NCI-H1417 treated with DMSO at 0.1 percent for 48 hours (cell line): ENCODE measurements at places on chromosomes 6 and 20.

- DNase-seq, result no peak
Measured at GRCh38 chr6:43782764-43783513, 12.9 kb downstream of the VEGFA start.

DNA sequence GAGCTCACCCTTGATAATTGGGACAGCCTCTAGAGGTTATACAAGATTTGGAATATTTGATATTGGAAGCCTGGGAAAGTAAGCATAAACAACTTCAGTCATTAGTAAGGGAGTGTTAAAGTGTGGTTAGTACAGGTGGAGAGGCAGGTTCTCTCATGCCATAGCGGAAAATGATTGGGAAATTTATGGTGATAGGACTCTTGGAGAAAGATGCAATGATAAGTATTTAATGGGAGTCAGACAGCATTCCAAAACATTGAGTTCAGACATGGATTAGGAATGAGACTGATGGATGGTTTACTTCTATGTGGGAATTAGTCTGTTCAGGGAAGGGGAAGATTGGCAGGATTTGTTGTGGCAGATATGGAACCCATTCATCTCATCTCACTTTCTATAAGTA, 152.7 kb downstream of the MCHR2 start:
- DNase-seq, result no peak

DNA sequence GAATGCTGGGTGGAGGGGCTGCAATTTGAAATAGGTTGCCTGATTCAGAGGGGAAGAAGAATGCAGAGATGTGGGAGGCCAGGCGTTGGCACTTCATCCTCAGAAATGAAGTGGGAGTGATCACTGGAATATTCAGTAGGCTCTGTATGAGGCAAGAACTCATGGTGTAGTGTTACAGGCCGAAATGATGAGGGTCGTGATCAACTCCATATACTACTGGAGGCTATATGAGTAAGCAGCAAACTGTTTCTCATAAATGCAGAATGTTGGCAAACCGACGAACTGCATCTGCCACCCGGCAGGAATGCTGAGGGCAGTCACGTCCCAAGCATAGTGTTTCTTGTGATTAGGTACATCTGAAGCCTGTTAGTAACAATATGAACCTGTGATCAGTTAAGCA, 12.7 kb downstream of the KCNS1 start:
- DNase-seq, result no peak

DNA sequence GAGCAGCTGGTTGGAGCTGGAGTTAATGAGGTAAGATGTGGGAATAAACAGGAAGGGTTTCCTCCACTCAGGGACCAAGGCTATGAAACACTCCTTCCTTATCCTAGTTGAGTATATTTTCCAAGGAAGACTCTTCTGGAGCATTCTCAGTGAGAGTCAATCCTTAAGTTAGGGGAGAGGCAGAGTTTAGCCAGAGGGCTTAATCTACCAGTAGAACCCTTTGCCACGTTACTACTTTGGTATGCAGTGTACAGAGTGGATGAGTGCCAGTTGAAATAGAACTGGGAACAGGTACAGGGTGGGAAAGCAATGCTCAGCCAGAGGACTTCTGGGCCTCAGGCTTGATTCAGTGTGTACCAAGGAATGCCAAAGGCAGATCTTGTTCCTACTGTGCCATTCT, 114.3 kb downstream of the UBE3D start:
- DNase-seq, result no peak

DNA sequence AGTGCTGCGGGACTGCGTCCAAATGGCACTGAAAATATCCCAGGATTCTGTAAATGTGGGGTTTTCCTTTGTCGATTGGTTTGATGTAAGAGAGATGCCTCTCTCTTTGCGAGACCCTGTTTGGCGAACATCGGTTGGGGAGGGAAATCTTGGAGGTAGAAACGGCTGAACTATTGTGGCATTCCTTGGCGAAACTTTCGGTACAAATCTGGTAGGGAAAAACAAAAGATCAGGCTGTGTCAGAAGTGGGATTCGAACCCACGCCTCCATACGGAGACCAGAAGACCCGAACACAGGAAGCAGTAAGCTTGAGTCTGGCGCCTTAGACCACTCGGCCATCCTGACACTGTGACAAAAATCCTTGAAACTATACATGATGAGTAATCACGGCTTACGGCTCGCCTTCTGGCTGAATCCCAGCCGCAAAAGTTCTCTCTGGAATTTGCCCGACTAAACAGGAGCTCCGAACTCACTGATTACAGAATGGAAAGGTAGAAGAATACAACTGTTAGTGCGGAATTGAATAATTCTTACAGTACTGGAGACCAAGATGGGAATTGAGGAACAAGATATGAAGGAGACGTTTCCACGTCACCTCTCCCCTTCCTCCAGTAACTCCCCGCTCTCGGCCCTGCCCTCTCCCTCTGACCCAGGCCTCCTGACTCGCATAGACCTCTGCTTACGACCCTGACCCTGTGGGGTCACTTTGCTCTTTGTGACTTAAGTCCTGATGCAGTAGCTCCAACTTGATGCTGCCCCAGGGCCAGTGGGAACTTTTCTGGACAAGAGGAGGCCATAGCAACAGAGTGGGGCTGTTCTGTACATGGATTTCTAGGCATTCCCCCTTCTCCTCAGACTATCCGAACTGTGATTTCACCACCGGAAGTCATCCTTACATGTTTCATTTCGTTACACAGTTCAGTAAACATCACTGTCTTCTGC, 132.8 kb upstream of the ZNF184 start:
- no peak for DNase-seq

- DNase-seq, result no peak
Measured at GRCh38 chr6:158022749-158023596, 41.3 kb downstream of the SYNJ2 start.

DNA sequence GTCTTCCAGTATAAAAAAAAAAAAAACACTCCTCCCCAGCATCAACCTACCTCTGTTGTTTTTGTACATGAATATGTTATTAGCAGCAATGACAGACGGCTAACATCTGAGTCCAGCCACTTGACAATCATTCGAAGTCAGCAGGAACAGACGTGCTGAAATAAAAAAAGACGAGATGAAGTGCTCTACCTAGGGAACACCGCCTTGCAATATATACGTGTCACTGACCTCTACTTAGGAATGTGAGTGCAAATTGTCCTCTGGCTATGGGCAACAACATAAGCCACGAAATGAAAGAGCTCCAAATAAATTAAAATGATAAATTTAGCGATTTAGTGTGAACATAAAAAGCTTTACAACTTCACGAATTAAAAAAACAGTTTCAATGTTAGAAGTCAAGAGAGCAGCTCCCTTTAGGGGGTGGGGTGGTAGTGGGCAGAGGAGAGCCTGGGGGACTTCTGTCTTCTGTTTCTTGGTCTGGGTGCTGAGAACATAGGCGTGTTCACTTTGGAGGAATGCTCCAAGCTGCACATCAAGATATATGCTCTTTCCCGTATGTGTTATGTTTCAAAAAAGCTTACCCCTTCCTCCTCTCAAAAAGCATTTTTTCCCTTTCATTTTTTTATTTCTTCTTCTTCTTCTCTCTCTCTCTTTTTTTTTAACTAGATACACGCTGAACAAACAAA, 23.3 kb downstream of the EDN1 start:
- no peak for DNase-seq

GRCh38 chr20:37254114-37254878, 7.3 kb downstream of the GHRH start:
- DNase-seq, result no peak

DNA sequence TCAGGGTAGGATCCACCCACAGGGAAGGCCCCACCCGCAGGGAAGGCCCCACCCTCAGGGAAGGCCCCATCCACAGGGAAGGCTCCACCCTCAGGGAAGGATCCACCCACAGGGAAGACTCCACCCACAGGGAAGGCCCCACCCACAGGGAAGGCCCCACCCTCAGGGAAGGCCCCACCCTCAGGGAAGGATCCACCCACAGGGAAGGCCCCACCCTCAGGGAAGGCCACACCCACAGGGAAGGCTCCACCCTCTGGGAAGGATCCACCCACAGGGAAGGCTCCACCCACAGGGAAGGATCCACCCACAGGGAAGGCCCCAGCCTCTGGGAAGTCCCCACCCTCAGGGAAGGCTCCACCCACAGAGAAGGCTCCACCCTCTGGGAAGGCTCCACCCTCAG, 40.5 kb downstream of the KCNQ2 start:
- no peak for DNase-seq

DNA sequence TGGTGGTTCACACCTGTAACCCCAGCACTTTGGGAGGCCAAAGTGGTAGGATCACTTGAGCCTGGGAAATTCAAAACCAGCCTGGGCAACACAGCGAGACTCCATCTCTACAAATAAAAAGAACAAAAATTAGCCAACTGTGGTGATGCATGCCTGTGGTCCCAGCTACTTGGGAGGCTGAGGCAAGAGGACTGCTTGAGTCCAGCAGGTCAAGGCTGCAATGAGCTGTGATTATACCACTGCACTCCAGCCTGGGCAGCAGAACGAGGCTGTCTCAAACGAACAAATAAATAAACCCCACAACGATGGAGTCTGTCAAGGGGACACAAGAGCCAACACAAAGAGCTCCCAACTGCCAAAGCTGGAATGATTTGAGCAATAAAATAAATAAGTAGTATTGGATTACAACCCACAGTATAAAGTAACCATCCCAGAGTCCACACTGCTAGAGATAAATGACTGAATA, 13.5 kb downstream of the ZMYND8 start:
- no peak for DNase-seq

DNA sequence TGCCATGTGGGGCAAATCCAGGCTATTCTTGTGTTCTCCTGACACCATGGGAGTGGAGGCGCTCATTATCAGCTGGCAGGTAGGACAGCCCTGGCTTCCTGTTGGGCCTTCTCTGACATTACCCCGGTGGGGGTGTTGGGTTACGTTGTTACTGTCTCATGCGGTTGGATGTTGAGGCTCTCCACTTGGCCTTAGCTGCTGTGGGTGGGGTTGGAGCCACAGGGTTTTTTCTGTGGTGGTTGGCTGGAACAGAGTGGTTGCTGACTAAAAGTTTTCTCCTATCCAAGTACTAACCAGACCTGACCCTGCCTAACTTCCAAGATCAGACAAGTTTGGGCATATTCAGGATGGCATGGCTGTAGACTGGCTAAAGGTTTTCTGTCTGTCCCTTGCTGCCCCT, 20.2 kb downstream of the RIPK1 start:
- no peak for DNase-seq

DNA sequence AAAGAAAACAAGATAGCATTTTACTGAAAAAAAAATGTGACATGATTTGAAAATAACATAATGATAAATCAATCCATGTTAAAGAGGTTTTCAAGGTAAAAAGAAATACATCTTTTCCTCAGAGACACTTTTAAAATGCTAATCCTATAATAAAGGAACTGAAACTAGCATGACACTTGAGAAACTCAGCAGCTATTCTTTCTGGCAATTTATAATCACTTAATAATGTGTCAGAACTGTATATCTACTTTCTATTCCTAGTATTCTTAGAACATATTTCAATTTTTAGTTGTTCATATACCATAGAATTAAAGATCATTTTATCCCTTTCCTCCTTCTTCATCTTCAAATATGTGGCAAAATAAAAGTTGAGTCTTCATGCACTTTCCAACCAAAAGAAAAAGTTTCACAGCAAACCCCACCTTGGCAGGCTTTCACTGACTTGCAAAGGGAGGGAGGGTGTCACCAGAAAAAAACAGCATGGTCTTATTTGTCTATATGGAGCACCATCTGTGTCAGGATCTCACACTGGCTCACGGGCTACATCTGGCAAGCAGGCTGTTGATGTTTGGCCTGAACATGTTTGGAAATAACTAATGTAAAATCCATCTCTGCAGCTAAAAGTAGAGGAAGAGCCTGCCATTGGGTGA, 48.5 kb downstream of the FHL5 start:
- DNase-seq, result no peak

DNA sequence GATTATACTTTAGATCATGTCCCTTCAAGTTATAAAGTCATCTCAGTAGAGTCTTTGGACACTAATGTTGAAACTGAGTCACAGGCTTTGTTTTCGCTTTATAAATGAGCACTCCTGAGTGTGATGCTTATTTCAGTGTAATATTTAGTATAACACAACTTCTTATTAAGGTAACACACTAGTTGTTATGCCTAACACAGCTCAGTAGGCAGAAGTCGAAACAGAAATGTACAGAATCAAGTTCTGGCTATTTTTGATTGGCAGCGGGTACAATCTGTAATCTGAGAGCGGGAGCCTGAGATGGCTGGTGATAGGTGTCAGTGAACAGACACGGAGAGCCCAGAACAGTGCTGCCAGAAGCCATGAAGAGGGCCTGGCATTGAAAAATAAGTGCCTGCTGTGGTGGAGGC, 11.4 kb downstream of the HECA start:
- DNase-seq, result no peak

- no peak for DNase-seq
Measured at GRCh38 chr6:16929809-16930208, 168.5 kb upstream of the ATXN1 start.

DNA sequence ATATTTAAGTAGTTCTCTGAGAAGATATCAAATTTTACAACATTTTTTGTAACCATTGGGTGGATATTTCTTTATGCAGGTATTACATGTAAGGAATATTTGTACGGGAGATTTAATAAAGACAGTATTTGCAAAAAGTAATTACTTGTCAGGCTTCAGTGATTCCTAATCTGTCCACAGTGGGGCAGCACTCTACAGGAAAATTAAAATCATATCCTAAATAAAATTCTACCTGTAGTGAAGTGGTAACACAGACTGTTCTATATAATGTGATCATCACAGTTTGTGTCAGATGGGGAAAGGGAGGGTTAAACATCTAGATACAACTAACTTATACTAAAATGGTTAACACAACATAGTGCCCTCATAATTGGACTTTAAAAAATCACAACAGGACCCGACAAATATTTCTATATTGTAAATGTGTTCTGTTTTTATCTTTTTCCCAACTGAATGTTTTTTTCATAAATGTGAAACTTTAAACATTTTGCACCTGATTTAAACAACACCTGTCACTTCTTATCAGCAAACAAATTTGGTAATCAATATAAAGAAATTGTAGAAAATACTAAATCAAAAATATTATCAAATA, 145.6 kb upstream of the MANEA start:
- DNase-seq, result no peak

GRCh38 chr6:53244958-53245357, 96.3 kb upstream of the GCM1 start:
- DNase-seq, result no peak

DNA sequence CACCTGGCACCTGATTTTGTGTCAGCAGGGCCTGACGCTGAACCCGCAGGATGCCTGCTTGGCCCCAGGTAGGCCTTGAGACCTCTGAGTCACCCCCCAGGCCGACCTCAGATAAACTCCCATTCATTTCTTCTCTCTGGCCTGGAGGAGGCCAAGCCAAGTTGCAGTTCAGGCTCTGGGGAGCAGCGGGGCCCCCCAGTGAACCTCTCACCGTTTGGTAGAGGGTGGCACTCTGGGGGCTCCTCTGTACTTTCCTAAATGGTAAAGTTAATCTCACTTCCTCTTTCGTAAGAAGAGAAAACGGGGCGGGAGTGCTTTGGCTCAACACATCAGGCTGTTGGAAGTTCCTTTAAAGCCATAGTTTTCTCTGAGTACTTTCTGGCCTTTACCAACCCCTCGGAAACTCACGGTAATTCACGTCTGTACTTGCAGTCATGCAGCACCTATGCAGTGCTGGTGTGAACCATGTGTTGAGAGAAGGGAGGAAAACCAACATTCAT, 2.8 kb downstream of the SIRPA start:
- DNase-seq, result no peak

GRCh38 chr6:108156180-108156937, 9.5 kb upstream of the NR2E1 start:
- DNase-seq, result no peak

GRCh38 chr6:116328528-116328903, 42.2 kb upstream of the DSE start:
- no peak for DNase-seq

GRCh38 chr20:57135875-57136274, 130.6 kb downstream of the BMP7 start:
- DNase-seq, result no peak
